ENCODE measurements at places on chromosomes 12 and 14.
A peak's percentile ranks its signal among the peaks of the same experiment; 100 is the strongest.

DNA sequence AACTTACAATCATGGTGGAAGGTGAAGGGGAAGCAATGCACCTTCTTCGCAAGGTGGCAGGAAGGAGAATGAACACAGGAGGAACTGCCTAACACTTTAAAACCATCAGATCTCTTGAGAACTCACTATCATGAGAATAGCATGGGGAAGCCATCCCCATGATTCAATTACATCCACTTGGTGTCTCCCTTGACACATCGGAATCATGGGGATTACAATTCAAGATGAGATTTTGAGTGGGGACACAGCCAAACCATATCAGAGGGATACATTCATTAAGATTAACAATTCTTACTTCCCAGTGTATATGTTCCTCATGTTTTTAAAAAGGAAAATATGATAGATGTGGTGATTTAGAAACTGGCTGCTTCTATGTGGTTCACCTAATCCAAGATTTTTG, 117.9 kb downstream of the PDE3A start:
- no peak for DNase-seq

GRCh38 chr12:101045486-101046464, 164.3 kb downstream of the SLC5A8 start:
- no peak for DNase-seq

GRCh38 chr12:57744194-57744776, 554 bp upstream of the TSPAN31 start:
- peak; percentile 77 for DNase-seq

DNA sequence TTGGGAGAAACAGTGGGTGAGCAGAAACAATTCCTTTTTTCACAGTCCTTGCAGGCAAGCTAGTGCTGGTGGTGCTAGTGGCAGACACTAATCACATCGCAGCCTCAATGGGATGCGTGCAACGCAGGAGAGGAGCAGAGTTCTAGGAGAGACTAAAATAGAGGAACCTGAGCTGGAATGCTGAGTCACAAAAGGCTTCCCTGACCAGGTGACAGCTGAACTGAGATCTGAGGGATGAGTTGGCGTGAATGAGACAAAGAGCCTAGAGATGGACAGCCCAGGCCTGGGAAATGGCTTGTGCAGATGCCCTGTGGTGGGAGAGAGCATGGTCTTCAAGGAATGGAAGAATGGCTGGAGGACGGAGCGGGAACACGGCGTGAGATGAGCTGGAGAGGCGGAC, 25.8 kb downstream of the ACADS start:
- no peak for DNase-seq

GRCh38 chr12:104643819-104644669, 187.3 kb downstream of the CHST11 start:
- DNase-seq: no peak

DNA sequence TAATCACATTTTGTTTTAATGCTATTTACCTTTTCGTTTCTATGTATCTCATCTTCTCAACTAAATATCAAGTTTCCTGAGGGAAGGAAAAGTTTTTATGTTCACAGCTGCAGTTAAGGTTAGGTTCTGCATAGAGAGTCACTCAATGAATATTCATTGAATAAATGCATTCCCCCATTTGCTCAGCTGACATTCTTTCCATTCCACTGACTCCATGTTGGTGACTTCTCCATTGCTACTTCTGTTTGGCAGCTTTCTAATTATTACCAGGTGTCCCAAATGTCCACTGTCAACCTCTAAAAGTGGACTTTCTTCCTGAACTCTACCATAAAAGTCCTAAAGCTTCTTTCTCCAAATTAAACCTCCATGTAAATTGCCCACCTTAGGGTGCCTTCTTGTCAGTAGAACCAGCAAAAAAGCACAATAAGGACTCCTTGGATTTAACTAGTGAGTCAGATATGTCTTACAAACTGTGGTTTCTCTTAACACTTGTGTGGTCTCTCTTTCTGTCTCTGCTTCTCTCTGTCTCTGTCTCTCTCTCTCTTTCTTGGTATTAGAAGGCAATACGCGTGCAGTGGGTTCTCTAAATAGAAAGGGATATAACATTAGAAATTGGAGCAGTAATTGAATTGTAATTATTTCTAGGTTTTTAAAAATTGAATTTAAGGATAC, 85.9 kb downstream of the TMEM117 start:
- DNase-seq: no peak

DNA sequence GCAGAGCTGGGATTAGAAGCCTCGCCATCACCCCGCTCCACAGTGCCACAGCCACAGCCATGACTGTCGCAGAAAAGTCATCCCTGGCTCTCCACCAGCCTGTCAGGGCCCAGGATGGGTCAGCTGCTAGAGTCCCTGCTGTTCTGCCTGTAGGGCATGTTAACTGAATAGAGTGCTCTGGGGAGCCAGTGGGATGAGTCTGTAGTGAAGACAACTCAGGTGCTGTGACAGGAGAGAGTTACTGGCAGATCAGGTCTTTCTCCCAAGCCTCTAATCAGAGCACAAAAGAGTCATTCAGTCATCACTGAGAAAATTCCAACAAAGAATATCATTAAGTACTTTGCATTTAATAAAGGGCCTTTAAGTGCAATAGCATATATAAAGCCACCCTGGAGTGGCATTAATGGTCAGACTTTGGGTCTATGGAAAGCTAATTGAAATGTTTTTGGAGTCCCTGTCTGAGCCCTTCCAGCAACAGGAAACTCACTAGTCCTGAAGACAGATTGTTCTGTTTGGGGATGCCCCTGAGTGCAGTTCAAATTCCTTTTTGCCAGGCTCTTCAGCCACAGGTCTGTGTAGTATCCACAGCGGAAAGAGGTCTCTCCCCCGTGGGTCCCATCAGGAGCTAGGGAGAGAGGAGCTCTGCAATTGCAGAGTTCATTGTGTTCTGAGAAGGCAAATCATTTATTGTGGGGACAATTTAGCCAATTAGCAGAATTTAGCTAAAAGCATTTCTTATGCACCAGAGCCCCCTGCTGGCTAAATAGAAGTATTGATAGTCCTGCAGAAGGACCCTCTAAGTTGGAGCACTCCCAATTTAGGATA, 45.2 kb upstream of the C14orf132 start:
- peak; percentile 41 for DNase-seq

DNA sequence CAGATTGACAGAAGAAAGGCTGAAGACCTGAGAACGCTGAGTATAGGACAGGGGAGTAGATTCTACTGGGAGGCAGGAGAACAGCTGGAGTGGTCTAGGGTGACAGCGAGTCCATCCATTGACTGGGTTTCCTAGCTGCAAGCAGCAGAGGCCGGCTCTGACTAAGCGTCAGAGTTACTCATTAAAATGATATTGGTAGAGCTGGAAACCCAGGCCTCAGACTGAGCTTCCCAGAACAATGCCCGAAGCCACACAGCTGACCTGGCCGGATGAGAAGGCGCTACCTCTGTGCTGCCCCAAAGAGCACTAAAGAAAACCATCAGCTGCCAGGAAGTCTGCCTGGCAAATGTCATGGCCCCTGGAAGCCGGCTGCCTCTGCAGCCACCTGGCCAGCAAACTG, 78.5 kb upstream of the FZD10 start:
- no peak for DNase-seq

- DNase-seq: peak; percentile 85
Measured at GRCh38 chr12:49750027-49750995, 9.0 kb downstream of the TMBIM6 start.

- DNase-seq: no peak
Measured at GRCh38 chr12:11755302-11755930, 105.9 kb downstream of the ETV6 start.

- DNase-seq: no peak
Measured at GRCh38 chr12:30023186-30023585, 239.4 kb upstream of the TMTC1 start.

DNA sequence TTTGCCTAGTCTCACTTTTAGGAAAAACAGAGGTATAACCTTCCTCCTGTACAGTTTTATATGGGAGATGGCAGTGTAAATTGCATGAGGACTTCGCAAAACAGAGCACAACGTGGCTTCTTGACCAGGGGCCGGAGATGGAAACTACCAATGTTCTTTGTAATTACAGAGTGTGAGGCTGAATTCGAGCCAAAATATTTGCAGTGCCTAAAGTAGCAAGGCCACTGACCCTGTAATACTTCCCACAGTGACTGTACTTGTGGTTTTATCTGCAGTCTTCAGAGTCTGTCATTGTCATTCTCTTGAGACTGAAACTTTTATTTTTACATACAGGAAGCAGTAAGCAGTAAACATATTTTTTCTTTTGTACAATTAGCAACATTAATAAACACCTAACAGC, 98.9 kb downstream of the RERG start:
- no peak for DNase-seq

- DNase-seq: no peak
Measured at GRCh38 chr14:50804181-50804721, 26.7 kb downstream of the NIN start.

DNA sequence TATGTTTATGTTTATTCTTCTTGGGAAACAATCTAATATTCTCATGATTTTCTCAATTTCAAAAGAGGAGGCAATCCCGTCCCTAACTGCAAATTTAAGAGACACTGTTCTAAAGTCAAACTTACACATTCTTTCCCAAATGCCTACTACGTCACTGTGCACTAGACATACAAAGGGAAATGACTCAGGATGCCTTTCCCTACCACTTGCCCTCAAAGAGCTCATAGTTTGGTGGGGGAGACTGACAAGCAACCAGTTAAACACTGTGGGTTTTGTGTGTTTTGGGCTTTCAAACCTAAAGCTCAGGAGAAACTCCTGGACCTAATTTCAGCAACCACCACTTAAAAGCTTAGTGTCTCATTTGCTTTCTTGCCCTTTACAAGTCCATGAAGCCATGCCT, 58.4 kb downstream of the ATP2B1 start:
- DNase-seq: no peak

DNA sequence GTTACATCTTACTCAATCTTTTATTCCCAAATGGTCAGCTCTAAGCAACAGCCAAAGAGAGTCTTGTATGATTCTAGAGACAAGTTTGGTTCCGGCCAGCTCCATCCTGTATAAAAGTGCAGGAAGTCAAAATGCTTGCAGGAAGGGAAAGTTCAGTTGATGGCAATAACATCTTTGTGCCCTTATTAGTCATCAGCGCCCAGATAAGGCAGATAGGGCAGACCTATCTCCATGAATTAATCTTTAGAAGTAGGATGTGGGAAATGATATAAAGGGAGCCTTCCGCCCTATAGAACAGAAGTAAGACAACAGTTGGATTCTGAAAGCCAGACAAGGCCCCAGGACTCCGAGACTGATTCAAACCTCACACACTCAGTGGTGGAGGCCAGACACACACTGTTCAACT, 6.4 kb downstream of the GNS start:
- no peak for DNase-seq

GRCh38 chr12:42145197-42145549, 499 bp upstream of the GXYLT1 start:
- DNase-seq: no peak

DNA sequence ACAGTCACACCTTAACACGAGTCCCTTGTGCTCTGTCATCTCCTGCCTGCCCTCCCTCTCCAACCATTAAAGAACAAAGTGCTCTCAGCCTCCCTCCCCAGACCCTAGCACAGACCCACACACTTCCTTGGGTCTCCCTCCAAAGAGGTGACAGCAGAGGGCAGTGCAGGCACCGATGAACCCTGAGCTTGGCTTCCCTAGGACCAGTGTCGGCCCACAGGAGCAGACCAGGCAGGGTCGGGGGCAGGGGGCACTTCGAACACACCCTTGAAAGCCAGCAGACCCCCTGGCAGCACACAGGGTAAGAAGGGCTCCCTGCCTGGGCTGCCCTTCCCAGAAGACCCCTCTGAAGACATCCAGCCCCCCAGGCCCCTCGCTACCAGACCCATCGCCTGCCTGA, 7.0 kb downstream of the CDK2AP1 start:
- DNase-seq: peak; percentile 9

DNA sequence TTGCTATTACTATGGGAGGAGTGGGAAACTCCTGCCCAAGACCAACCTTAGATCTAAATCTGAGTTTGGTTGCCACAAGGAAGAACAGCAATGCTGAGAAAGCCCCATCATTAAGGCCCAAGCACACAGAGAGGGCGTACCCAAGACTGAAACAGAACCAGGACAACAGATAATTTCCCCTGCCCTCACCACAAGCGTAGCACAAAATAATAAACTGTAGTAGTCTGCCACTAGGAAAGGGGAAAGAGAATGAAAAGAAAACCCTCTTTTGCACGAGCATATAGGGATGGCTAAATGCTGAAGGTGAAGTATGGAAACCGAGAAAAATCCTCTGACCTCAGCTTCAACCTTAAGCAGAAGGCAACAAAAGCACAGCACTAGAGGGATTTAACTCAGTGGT, 76.5 kb upstream of the DHRS4 start:
- no peak for DNase-seq

GRCh38 chr12:106248846-106249371, 1.1 kb upstream of the CKAP4 start:
- DNase-seq: no peak

DNA sequence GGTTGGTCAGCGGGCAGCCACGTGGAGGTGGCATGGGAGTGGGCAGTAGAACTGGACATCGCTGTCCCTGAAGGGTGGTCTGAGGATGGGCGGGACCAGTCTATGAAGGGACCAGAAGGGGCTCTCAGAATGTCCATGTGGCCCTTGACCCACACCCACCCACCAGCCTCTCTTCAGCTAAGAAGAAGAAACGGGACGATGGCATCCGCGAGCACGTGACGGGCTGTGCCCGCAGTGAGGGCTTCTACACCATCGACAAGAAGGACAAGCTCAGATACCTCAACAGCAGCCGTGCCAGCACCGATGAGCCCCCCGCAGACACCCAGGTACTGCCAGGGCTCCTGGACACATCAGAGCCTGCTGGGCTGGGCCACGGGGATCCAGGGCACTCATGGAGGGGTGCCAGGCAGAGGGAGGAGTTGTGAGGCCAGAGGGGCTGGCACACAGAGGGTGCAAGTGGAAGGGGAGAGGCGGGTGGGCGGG, 21.3 kb downstream of the SETD1B start:
- DNase-seq: no peak

- DNase-seq: no peak
Measured at GRCh38 chr14:95544588-95544987, 9.7 kb downstream of the GLRX5 start.

- DNase-seq: no peak
Measured at GRCh38 chr12:1855241-1855640, 34.9 kb downstream of the LRTM2 start.

GRCh38 chr12:44476683-44477082, 399.4 kb downstream of the NELL2 start:
- no peak for DNase-seq

DNA sequence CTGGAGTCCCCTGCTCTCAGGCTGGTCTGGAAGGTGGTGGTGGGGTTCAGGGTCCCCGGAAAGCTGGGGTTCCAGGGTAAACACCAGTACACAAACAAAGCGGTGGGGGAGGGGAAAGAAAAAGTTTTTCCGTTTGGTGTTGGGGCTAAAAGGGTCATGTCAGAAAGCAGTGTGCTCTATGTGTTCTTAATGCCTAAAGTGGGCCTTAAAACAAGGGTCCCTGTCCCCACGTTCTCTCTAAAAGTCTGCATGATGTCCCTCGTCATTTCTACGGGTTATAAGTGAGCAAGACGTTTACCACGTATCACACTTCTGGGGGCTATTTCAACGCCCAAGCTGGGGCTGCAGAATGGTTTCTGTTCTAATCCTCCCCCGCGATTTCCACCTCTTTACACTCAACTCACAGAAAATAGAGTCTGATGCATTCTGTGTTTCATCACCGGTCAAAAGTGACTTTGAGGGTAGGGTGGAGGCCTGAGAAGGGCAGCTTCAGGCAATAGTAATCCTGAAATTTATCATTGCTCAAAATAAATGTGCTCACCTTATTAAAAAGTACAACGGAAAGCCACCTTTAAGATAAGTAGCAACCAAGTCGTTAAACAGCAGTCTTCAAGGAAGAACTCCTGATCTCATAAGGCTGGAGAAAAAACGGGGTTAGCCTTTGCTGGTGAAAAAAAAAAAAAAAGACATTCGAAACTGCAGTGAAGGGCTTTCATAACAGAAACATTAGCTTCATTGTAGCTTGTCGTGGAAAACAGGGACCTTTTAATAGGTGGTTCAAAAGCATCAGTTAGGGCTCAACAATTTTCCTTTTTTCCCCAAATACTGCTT, 63.9 kb upstream of the PTGR2 start:
- no peak for DNase-seq
